Stimulated activated CD8-positive, alpha-beta memory T cell treated with anti-CD3 and anti-CD28 coated beads, Interleukin-15, amount 100 ng/mL, for 24 hours (primary cell): ENCODE measurements at places on chromosomes 2 and 18.

GRCh38 chr18:49172246-49172645 is 221.5 kb upstream of the SMAD7 start:
- DNase-seq: no peak

DNA sequence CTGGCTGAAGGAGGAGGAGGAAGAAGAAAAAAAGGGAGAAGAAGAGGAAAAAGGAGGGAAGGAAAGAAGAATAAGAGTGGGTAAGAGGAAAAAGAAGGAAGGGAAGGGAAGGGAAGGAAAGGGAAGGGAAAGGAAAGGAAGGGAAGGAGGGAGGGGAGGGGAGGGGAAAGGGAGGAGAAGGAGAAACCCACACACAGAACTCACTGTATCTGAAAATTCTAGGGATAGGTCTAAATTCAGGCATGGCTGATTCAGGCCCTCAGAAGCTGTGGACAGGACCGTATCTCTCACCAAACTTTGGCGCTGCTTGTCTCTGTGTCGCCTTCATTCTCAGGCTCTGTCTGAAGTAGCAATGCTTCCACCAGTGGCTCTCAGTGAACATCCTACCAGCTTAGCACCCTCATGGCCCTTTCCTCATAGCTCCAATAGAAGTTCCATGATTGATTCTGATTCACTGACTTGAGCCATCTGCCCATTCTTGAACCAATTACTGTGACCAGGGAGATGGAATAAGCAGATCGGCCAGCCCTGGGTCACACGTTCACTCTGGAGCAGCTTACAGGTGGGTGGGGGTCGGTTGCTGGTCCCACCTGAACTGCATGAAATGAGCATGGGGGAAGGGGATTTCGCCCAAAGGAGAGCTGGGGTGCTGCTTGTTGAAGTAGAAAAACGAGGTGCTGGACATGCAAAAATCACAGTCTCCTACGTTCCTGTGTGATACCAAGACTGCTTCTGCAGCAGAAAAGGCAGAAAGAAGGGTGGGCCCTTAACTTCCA is 59.7 kb downstream of the TTC32 start:
- DNase-seq: no peak

GRCh38 chr2:231573698-231574421 is 18.8 kb upstream of the TEX44 start:
- no peak for DNase-seq

DNA sequence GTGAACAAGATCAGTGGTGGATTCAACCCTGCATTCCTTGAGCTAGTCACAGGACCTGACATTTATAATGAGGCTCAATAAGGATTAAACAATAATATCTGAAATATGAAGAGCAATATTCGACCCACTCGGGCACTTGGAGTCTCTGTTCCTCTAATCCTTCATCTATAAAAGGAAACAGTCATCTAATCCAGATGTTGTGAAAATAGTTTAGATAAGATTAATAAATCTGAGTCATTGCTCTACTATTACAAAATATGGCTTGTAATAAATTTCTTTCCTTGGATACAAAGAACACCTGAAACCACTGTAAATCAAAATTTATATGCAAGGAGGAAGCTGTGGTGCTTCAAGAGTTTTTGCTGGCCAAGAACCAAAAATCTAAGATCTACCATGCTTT is 846.9 kb upstream of the ACVR2A start:
- no peak for DNase-seq

DNA sequence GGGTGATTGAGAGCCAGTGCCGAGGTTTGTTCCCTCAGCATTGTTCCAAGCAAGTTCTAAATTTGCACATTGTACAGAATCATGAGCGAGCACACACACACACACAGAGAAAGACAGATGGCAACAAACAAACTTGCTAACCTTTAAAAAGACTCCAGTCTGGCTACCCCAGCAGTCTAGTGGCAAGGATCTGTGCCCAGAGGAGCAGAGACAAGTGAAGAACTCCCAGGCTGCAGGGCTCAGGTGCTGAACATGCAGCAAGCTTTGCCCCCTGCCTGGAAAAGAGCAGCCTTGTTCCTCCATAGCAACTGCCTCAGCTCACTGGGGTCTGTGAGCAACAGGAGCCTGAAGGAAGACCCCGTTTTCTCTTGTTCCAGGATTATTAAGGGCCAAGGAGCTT is 169.2 kb upstream of the CCDC68 start:
- no peak for DNase-seq

DNA sequence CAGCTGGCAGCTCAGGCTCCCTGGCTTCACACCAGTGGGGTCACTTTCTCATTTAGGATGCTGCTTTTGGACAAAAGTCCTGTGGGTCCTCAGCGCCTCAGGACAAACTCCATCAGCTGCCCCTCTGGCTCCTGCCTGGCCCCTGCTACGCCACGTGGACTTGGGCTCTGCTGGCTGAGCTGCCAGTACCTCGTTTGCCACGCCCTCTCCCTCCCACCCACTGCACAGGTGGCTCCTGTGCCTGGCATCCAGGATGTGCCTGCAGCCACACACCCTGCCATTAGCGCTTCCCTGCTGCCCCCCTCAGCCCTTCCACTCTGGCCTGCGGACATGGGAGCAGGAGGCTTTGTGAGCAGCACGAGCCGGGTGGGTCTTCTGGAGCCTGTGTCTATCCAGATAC is 118.9 kb downstream of the ZNF236 start:
- no peak for DNase-seq

DNA sequence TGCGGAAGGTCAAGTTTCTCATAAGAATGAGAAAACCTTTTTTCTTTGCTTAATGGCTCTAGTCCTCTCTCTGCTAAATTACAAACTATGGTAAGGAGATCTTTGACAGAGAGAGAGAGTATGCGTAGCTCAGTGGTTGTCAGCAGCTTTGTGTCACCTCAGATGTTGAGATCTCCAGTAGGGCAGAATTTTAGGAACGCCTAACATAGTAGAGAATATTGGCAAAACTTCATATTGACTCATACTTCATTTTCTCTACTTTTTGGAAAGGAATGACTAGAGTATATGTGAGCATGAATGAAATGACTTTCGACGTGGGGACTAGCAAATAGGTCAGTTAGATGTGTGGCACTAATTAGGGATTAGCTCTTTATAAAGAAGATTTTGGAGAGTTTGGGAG is 64.0 kb downstream of the WDR7 start:
- DNase-seq: no peak

DNA sequence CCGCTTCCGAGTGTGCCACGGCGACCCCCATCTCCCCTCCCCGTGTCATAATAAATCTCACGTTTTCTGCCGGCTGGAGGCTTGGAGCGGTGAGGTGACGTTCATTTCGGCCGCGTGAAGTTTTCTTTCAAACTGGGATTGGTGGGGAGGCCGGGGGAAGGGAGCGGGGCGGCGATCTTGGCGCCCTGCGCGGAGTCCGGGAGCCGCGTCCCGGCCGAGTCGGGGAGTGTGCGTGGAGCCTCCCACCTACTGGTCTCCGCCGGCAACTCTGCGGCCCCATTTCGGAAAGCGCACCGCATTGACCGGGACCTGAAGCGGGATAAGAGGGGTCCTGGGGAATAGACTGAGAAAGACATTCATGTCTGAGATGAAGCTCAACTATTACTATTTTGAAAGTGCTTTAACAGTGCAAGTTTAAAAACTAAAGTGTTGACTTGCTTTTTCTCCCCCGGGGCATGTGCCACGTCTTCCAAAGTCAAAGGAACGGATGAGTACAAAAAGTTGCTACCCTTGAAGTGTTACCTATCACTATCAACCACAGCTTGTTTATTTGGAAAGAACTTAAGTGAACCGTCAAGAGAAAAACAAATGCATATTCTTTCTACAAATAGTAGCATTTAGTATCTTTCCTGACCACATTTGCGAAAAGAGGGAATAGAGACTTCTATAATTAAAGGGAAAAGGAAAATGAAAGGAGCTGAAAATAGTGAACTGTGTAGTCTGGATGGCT is 818 bp upstream of the IKZF2 start:
- DNase-seq: peak; percentile 20

- DNase-seq: no peak
Measured at GRCh38 chr2:62654876-62655359, 50.6 kb upstream of the EHBP1 start.

- DNase-seq: no peak
Measured at GRCh38 chr2:186751790-186752189, 57.9 kb downstream of the FAM171B start.

DNA sequence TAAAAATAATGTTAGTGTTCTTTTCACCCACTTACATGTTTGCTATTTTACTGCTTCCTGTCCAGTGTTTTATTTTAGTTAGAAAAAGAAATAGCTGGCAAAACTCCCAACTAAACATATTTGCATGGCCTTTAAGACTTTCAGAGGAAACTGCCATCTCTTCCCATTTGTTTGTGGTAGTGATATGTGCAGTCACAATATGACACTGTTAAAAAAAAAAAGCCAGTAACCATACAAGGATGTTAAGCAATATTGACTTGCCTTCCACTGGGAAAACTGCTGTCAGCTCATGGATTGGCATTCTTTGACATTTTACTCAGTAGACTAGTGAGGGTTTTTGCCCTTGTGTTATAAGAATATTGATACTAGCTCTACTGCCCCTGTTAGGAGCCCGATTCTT is 29.1 kb downstream of the XIRP2 start:
- no peak for DNase-seq

GRCh38 chr2:68774569-68775271 is 40.1 kb downstream of the ARHGAP25 start:
- DNase-seq: no peak

DNA sequence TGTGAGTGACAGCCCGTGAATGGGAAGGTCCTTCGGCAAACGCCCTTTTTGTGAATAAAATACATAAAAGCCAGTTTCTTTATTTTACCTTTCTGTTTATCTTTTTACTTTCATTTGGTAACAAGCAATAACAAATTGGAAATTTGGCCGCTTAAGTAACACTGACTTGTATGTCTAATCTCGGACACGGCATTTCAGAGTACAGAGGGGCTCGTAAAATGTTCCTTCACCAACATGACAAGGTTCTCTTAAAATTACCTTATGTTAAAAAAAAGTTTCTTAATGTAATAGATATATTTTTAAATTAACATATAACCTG is 558 bp upstream of the NEMP2 start:
- no peak for DNase-seq

GRCh38 chr2:209629597-209629996 is 142.0 kb upstream of the UNC80 start:
- no peak for DNase-seq

GRCh38 chr18:74407888-74408287 is 49.2 kb downstream of the DIPK1C start:
- no peak for DNase-seq

GRCh38 chr18:1760901-1761300 is 810.4 kb downstream of the METTL4 start:
- no peak for DNase-seq

GRCh38 chr18:75250471-75250821 is 39.8 kb downstream of the TSHZ1 start:
- no peak for DNase-seq

- no peak for DNase-seq
Measured at GRCh38 chr2:39741871-39742270, 37.2 kb downstream of the THUMPD2 start.

- DNase-seq: no peak
Measured at GRCh38 chr18:36893227-36893626, 64.3 kb downstream of the KIAA1328 start.

GRCh38 chr2:127196549-127196948 is 23.6 kb downstream of the CYP27C1 start:
- DNase-seq: no peak

DNA sequence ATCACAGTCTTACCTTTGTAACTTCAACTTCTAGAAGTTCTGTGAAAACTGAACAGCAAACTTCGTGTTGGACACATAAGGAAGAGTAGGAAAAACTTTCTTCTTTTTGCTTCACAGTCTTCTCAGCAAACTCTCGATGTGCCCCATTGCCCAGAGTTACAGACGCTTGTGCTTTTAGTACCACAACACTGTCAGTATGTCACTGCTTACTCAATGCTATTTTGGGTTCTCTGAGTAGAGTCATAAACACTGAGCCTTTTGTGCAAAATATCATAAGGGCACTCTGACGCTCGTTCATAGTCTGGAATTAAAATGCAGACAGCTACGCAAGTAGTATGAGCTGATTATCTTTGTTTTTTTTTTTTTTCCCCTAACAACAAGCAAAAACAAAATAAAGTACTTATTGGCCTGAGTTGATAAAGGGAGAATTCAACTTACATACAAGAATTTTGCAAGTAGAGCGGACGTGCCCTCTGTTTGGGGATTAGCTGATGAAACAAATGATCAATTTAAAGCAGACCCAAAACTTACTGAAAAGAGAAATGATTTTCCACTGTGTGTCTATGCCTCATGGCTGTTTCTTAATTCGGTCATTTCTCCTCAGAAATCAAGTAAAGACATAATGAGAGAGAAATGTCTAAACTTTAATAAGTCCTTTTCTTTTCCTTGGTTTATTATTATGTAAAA is at the start of gene CDH19:
CDH19 (minus strand) TSS at position 150 of the 687 bp plus-strand sequence. CDS start 31,886 bp downstream, outside the sequence.
- DNase-seq: no peak

- no peak for DNase-seq
Measured at GRCh38 chr2:236302555-236302954, 38.3 kb upstream of the ASB18 start.

DNA sequence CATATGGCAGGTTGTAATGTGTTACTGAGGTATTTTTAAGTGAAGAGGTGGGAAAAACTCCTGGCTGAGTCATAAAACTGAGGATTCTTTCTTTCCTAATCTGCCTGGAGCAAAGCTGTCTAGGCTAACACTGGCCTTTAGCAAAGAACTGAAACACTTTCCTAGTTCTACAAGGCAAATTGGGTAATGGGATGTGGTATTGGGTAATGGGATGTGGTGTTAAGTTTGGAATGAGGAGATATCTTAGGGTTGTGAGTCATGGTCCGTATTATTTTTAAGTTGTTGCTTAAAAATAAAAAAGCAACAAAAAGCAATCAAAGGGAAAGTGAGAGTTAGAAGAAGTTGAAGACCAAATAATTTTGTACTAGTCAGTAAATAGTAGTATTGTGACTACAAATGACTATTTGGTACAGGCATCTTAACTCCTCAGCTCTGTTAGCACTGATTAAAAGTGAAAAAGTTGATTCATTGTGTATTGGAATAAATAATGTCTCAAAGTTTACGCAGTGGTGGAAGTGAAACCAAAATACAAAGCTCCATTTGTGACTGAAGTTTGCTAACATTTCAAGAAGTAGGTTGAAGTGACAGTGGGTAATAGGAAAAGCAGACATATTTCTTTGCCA is 216.8 kb downstream of the CAMKMT start:
- no peak for DNase-seq

- peak; percentile 13 for DNase-seq
Measured at GRCh38 chr2:201643216-201643890, at the start of gene TMEM237. TMEM237 (minus strand) TSS chr2:201643503; CDS start chr2:201643400, 103 bp downstream.
